NCI-H526 (cell line): ENCODE measurements at places on chromosomes 12 and 14.

GRCh38 chr12:104855599-104855998, 102.5 kb downstream of the SLC41A2 start:
- DNase-seq: no peak

GRCh38 chr14:69775012-69775411, 8.1 kb downstream of the SRSF5 start:
- DNase-seq: no peak

GRCh38 chr12:26338586-26339572, 143.5 kb downstream of the SSPN start:
- DNase-seq: no peak

DNA sequence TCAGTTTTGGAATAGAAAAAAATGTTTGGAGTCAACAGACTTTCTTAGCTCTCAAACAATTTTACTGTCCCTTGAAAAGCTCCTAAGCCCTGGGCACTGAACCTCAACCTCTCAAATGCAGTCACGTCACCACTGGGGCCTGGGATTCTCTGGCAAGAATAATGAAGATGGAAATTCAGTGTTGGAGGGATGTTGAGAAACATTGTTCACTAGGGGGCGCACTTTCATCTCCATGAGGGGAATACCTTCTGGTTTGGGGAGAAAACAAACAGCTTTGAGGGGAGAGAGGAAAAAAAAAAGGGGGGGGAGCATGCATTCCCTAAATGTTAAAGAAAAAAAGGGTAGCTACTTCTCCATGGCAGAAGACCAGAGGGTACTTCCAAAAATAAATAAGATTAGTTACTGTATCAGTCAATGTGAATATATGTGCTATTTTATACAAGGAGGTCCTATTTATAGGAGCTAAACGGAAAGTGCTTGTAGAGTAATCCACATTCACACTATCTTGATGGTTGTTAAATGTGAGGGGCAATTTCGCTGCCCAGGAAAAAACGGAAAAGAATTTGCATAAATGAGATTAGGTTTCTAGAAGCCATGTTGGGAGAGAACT, 5.8 kb upstream of the TBPL2 start:
- DNase-seq: peak; percentile 73

DNA sequence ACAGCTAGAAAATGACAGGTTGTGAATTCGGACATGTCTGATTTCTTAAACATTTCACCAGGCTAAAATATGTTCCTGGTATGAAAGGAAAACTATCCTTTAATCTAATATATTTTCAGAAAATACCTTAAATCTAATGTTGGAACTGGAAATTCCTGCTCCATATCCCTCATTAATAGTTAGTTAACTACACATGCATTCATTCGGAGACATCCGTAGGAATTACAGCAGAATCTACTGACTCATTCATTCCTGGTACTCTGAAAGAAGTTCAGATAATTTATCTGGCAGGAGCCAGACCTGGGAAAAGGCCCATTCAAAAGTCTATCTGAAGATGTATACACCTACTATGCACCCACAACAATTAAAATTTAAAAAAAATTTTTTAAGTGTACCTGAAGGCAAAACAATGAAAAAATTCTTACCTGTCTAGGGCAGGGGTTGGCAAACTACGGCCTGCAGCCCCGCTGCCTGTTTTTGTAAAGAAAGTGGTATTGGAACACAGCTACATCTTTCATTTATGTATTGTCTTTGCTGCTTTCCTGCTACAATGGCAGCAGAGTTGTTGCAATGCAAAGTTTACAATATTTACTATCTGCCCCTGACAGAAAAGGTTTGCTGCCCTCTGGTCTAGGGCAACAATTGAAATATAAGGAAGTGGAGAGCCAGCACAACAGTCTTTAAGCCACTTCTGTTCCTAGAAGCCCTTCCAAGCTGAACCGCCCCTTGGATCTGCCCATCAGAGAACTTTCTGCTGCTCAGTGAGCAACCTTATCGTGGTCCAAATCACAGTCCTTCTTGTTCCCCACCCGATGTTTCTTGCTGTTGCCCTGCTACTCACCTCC, 17.9 kb upstream of the NFYB start:
- DNase-seq: no peak

- no peak for DNase-seq
These were observed 140.9 kb downstream of the PHLDA1 start for GRCh38 chr12:75890660-75891059.

DNA sequence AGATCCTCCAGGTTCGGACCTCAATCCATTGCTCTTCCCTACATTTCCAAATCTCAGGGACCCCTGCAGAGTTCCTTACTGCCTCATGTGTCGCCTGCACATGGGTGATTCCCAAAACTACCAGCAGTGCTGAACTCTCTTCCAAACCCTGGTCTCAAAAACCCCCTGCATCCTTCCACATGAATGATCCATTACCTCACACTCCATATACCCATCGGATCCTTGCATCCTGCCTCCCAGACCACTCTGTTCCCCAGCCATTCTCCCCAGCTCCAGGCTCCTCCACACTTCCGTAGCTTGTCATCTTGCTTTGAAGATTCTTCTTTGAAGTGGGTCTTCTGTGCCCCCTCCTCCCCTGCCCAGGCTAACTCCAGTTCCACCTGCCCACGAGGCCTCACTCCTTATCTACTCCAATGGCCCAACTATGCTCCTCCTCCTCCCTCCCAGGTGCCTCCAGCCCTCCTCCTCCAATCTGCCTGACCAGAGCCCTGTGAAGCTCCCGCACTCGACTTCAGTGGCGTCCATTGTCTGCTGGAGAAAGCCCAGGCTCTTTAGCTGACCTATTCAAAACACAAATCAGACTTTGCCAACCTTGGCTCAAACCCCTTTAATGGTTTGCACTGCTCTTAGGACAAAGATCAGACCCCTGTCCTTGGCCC, 13.8 kb downstream of the RAPGEF3 start:
- DNase-seq: no peak

- no peak for DNase-seq
These were observed 292.4 kb upstream of the PWP1 start for GRCh38 chr12:107393043-107393717.

DNA sequence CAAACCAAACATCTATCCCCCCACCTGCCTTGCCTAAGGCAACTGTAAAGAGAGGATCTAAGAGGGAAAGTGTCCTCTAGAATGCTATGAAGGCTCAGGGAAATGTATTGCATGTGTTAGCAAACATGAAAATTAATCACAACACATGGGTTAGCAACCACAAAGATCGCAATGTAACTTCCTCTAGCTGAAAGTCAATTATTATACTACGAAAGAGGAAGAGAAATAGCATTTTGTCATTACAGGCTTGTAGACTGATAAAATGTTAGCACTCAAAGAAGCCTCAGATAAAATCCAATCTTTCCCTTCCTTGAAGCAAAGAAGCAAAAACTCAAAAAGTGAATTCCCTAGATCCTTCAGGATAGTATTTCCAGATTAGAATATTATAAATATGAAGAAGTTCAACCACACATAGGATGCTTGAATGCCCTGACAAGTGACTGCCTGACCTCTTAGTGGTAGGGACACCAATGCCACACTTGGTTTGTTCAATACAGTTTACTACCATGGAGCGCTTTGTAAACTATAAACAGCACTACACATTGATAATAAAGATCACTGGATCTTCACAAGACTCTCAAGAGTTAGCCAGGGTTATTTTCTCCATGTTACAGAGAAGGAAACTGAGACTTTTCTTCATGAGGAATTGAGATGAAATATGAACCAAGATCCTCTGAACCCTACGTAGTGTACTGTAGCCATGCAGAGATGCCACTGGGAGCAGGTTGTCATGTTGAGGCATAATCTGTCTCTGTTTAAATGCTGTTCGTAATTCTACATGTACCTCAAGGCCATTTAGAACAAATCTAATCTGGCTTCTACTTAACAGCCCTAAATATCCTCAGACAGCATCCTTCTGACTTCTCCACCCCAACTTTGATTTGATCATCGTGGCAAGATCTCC, 100.7 kb downstream of the ITPR2 start:
- DNase-seq: no peak

DNA sequence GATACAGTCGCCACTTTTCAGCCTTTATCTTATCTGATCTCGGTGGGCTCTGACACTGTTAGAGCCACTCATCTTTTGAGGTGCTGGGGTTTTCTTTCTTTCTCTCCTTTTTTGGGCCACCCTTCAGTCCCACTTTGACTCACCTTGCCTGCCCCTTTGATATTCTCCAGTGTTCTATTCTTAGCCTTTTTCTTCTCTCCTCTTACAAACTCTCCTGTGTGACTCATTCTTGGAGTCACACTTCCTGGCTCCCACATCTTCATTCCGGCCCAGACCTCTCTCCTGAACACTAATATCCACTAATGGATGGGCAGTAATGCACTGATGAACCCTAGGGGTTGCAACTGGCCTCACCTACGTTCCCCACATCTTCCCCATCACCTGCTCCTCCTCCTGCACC, 2.2 kb upstream of the DCD start:
- no peak for DNase-seq

- DNase-seq: no peak
These were observed 25.2 kb upstream of the OAS1 start for GRCh38 chr12:112881602-112882001.

DNA sequence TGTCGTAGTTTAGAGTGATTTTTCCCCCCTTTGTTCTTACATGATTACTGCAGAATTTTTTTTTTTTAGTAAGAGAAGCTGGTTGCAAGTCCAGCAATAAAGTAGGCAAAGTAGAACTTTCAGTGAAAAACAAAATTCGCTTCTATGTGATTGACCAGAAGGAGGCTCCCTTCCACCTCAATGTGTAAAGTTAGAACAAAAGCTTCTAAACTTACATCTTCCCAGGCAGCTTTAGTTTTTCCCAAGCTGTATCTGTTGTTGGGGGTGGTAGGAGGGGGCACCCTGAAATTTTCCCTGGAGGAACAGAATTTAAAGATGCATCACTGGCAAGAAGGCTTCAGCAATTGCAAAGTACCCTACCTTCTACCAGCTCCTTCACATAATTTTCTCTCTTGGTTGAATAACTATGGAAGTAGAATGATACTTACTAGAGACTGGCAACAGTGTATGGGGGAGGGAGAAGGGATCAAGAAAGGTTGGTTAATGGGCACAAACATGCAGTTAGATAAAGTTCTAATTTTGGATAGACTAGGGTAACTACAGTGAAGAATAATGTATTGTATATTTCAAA, 87.3 kb upstream of the E2F7 start:
- DNase-seq: no peak
